Umbilical cord (tissue), 2 donors: ENCODE measurements at places on chromosomes 3 and 15.

- DNase-seq = no peak
Measured at GRCh38 chr3:185444329-185444728, 54.5 kb downstream of the TMEM41A start.

DNA sequence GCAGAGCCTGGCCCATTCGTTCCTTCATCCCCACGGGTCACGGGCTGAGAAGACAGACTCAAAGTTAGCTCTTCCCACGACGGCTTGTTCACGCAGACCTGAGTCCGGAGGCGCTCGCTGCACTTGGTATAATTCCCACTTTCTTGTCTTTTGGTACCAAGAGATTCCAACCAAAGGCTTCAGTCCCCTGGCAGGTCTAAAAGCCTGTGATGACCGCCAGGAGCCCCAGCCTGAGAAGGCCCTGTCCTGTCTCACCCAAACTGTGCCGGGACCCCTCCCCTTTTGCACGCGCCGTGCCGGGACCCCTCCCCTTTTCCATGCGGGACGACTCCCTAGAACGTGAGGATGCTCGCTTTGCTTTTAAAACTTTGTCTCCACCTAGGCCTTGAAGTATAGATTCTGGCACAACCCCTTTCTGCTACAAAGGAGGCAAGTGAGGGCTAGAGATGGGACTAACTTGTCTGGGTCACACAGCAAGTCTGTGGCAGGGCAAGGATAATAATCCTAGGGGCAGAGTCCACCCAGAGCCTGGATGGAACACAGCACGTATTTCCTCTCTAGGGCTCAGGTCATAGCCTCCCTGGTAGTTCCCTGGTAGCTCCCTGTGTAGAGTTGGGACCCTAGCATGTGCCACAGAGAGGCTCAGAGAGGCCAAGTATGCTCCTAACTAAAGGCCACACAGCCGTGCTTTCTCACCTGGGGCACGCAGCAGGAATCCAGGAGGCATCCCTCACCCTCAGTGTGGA, 211.3 kb downstream of the XXYLT1 start:
- DNase-seq = no peak

DNA sequence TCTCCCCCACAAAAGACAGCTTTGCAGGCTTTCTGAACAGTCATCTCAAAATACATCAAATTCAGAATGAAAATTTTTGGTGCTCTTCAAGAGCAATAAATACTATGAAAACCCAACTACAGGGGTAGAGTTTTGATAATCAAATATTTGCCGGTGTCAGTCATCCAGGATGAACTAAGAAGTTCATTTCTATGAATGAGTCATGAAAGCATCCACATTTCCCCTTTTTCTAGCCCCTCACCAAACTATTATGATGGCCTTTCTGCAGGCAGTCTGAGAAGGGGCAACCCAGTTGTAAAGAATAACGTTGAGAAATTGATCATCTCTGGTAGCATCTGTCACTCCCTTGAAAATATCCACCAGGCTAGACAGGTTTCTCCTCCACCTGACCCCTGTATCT, 3.1 kb upstream of the LPCAT4 start:
- no peak for DNase-seq

GRCh38 chr3:188185717-188186251, 31.8 kb downstream of the LPP start:
- no peak for DNase-seq

- no peak for DNase-seq
Measured at GRCh38 chr3:135226057-135226456, 431.0 kb downstream of the EPHB1 start.

DNA sequence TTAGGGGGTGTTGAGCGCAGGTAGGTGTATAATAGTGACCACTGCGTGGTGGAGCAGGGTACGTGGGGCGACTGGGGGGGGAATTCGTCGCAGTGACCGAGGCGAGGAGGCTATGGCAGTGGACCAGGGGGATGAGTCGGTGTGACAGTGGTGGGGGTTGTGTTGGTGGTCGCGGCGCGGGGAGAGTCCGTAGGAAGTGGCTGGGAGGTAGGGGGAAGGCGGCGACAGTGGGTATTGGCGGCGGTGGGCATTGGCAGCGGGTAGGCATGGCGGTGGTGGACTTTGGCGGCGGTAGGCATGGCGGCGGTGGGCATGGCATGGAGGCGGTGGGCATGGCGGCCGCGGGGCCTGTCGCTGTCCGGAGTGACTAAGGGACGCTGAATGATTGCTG, 739 bp downstream of the SNRPN start:
- no peak for DNase-seq
